ENCODE measurements at places on chromosomes 4 and X. TPM values are rescaled to one million over a fixed set of nuclear protein-coding genes. Genes with fewer than 3 reads are reported as not detected.

The UCP1 gene
- total RNA-seq = not detected

The SLC6A14 gene
- not detected for total RNA-seq

The CYTL1 gene
- not detected for total RNA-seq

GRCh38 chr4:140423106-140423505 lies 4.3 kb downstream of the CLGN start:
- no peak for DNase-seq
- no peak overlapping the region for H3K27ac ChIP-seq
- H3K4me1 ChIP-seq = peaks cover 10% of the 10 kb centered on the region
- no peaks in the 10 kb centered on the region for H3K36me3 ChIP-seq
- no peak overlapping the region for H3K4me3 ChIP-seq

The FAM149A gene
- total RNA-seq = 0.50 TPM

DNA sequence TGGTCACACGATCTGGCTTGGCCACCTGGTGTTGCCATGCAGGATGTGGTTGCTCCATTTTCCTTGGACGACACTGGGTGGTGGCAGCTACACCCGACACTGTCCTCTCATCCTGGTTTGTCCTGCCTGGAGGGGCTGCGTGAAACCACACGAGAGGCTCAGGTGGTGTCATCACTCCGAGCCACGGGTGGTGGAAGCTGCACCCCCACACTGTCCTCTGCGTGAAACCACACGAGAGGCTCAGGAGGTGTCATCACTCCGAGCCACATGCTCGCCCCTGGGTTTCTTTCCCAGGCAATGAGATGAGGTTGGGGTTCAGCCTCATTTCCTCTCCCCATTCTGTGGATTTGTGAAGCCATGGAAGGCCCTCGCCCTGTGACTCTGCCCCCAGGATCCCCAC lies 34.3 kb downstream of the WFS1 start:
- H3K27me3 ChIP-seq = peaks cover 27% of the 10 kb centered on the region
- no peak for DNase-seq
- no peaks in the 10 kb centered on the region for H3K36me3 ChIP-seq
- no peaks in the 10 kb centered on the region for H3K4me1 ChIP-seq
- no peak overlapping the region for H3K27ac ChIP-seq

Measured in activated CD4-positive, alpha-beta T cell treated with anti-CD3 and anti-CD28 coated beads, Interleukin-2, amount 10 ng/mL, durations not matched to agents 7 days and 5 days (primary cell).